ENCODE measurements at places on chromosomes 4 and X. TPM values are rescaled to one million over a fixed set of nuclear protein-coding genes. Genes with fewer than 3 reads are reported as not detected.

The RADX gene
- 4.9 TPM for total RNA-seq

The NAP1L2 gene
- 4.2 TPM for total RNA-seq

The LRIT3 gene
- total RNA-seq: 0.85 TPM

The MAGEC3 gene
- total RNA-seq: 1.8 TPM

The HS6ST2 gene
- not detected for total RNA-seq

The GLRA2 gene
- not detected for total RNA-seq

The SPANXC gene
- not detected for total RNA-seq

The RTL5 gene
- 7.6 TPM for total RNA-seq

The IL3RA gene
- total RNA-seq: 13.5 TPM

The SEC31A gene
- total RNA-seq: 337 TPM

The PFKFB1 gene
- not detected for total RNA-seq

The RPS6KA6 gene
- total RNA-seq: 8.5 TPM

The DCAF4L1 gene
- total RNA-seq: 0.14 TPM

The RXFP1 gene
- 0.35 TPM for total RNA-seq

The TCEAL2 gene
- 36.4 TPM for total RNA-seq

The KLHL34 gene
- not detected for total RNA-seq

The NDST3 gene
- total RNA-seq: not detected

The MAP3K15 gene
- total RNA-seq: 0.56 TPM

The DUSP21 gene
- total RNA-seq: not detected

The RAB40AL gene
- total RNA-seq: 1.4 TPM

The CACNA1F gene
- total RNA-seq: 0.81 TPM

The PLP1 gene
- 14.8 TPM for total RNA-seq

The C4orf36 gene
- not detected for total RNA-seq

The MAGEA2 gene
- not detected for total RNA-seq

The UGT2B11 gene
- not detected for total RNA-seq

The GPR34 gene
- total RNA-seq: 28.0 TPM

The ASB9 gene
- total RNA-seq: 1.2 TPM

The SPANXA1 gene
- not detected for total RNA-seq

The MAGEA11 gene
- not detected for total RNA-seq

The LNX1 gene
- 24.1 TPM for total RNA-seq

The BEX5 gene
- 2.6 TPM for total RNA-seq

The FAM9B gene
- not detected for total RNA-seq

The TLR2 gene
- total RNA-seq: 77.7 TPM
